ENCODE measurements at places on chromosomes 16 and 17.

GRCh38 chr17:841313-841712, 59.2 kb downstream of the MRM3 start:
- no peak for DNase-seq
- peaks cover 28% of the 10 kb centered on the region for H3K36me3 ChIP-seq
- H3K27me3 ChIP-seq = peaks cover 5% of the 10 kb centered on the region
- no peak overlapping the region for H3K4me3 ChIP-seq
- H3K27ac ChIP-seq = no peak overlapping the region

- no peak overlapping the region for H3K4me3 ChIP-seq
- peaks cover 6% of the 10 kb centered on the region for H3K27me3 ChIP-seq
- H3K4me1 ChIP-seq = peaks cover 5% of the 10 kb centered on the region
- DNase-seq = no peak
Measured at GRCh38 chr16:1154887-1155331, 2.0 kb downstream of the CACNA1H start.

DNA sequence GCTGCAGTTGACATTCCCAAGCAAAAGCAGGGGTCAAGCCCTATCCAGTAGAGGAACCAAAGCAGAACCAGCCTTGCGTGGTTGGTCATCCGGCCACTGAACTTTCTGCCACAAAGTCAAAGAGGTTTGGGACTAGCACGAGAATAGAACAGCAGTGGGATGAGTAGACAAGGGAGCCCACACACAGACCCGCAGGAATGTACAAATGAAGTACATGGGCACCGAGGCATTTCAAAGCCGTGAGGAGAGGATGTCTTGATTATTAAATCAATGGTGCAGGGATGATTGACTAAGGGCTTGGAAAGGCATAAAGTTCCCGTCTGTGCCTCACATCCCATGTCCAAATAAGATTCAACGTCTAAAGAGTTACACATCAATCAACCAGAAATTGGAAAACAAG, 81.8 kb upstream of the TBC1D3K start:
- no peak overlapping the region for H3K4me3 ChIP-seq
- no peaks in the 10 kb centered on the region for H3K36me3 ChIP-seq
- H3K27me3 ChIP-seq = peaks cover 32% of the 10 kb centered on the region

DNA sequence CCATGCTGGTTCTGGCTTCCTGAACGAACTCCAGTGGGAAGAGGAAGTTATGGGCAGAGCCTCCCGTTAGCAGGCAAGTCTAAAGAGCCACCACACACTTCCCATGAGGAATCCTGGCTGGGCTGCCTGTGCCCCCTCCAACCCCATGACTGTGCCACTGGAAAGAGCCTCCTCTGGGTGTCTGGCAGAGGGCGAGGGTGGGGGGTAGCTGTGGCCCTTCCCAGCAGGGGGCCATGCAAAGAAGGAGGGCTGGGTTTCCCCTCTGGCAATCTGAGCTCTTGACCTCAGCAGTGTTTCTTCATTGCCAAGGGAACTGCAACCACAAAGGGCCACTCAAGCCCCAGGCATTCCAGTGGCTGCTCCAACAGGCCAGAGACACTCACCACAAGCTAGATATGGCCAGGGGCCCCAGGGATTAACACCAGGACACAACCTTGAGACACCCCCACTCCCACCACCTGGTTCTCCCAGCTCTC, 1.7 kb upstream of the RRAD start:
- H3K4me1 ChIP-seq = peaks cover 53% of the 10 kb centered on the region
- DNase-seq = peak; percentile 89
- peak overlapping the region; percentile 99 for H3K27ac ChIP-seq
- H3K27me3 ChIP-seq = peaks cover 1% of the 10 kb centered on the region
- H3K36me3 ChIP-seq = peaks cover 5% of the 10 kb centered on the region

DNA sequence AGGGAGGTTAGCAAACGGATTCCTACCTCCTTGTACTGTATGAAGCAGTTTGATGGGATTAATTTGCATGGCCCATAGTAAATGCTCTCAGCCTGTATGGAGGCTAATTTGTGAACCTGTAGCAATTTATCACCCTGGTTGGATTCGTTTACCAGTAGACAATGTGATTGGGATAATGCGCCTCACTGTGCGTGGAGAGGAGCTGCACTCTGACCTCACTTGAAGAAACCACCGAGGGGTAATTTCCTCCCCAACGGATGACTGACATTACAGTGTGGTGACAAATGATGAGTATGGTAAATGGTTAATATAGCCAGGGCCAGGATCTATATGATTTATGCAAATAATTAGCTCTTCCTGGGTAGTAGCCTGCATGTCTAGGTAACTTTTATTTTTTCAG, 479.1 kb upstream of the RBFOX1 start:
- no peaks in the 10 kb centered on the region for H3K4me1 ChIP-seq
- no peaks in the 10 kb centered on the region for H3K36me3 ChIP-seq
- no peak for DNase-seq
- H3K27ac ChIP-seq = no peak overlapping the region
- no peaks in the 10 kb centered on the region for H3K27me3 ChIP-seq

DNA sequence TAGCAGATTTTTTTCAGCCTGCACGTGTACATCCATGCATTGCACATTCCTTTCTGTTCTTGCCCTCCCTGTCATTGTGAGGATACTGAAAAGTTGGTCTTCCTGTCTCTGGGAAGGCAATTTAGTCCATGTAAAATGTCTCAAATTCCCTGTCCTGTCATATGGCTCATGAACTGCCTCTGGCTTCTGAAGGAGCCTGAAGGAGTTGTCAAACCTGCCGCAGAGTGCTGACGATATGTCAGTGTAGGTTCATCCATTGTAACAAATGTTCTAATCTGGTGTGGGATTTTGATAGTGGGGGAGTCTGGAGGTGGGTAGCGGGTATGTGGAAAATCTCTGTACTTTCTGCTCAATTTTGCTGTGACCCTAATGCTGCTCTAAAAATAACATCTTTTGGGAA, 59.6 kb downstream of the YPEL2 start:
- no peak for DNase-seq
- H3K27me3 ChIP-seq = no peaks in the 10 kb centered on the region
- H3K36me3 ChIP-seq = peaks cover 8% of the 10 kb centered on the region
- peaks cover 5% of the 10 kb centered on the region for H3K4me1 ChIP-seq

DNA sequence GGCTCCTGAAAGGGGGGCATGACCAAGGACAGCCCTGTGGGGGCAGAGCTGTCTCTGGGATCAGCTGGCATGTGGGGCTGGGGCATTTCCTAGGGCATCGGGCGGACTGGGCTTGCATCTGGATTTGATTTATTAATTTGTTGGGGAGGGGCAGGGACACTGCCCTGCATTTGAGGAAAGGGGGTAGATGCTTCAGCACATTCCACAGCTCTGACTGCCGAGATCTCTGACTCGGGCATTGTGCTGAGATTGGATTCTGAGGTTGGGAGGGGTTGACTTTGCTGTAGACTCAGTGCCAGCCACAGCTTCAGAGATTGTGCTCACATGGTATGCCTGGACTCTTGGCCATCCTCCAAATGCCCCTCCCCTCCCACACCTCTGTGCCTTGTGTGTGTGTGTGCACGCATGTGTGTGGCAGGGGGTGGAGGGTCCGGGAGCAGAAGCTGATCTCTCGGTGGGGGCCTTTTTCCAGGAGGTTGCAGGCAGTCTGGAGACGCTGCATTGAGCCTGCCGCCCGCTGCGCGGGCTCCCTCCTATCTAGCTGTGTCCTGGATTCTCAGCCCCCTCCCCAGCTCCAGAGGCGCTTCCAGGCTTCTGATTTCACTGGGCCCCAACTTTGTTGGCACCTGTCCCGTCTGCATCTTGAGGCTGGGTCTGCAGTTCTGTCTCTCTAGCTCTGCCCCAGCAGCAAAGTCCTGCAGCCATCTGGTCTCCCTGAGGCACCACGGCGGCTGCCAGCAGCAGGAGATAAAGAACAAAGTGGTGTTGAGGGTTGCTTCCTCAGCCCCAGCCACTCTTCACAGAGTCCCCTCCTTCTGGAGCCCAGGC, 14.9 kb downstream of the IGFBP4 start:
- H3K4me1 ChIP-seq = peaks cover 85% of the 10 kb centered on the region
- peaks cover 3% of the 10 kb centered on the region for H3K27me3 ChIP-seq
- peak overlapping the region; percentile 87 for H3K27ac ChIP-seq
- H3K36me3 ChIP-seq = peaks cover 40% of the 10 kb centered on the region

DNA sequence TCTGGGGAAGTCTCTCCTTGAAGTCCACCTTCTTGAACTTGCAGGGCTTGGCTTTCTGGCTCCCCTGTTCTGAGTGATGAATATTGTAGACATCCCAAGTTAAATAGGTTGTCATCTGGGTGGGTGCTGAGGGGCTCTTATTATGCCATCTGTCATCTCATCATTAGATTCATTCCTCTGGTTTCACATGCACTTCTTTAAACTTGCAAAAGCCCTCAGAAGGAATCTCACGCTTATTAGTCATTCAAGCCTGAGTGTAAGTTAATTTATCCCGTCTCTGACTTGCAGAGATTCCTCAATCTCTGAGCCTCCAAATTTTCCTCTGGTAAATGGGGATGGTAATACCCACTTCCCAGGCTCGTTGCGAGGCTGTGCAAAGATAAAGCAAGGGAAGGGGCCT, 5.7 kb downstream of the MGAT5B start:
- peak overlapping the region; percentile 69 for H3K4me3 ChIP-seq
- DNase-seq = peak; percentile 23
- peaks cover 33% of the 10 kb centered on the region for H3K4me1 ChIP-seq
- H3K27me3 ChIP-seq = peaks cover 13% of the 10 kb centered on the region
- H3K36me3 ChIP-seq = peaks cover 8% of the 10 kb centered on the region

DNA sequence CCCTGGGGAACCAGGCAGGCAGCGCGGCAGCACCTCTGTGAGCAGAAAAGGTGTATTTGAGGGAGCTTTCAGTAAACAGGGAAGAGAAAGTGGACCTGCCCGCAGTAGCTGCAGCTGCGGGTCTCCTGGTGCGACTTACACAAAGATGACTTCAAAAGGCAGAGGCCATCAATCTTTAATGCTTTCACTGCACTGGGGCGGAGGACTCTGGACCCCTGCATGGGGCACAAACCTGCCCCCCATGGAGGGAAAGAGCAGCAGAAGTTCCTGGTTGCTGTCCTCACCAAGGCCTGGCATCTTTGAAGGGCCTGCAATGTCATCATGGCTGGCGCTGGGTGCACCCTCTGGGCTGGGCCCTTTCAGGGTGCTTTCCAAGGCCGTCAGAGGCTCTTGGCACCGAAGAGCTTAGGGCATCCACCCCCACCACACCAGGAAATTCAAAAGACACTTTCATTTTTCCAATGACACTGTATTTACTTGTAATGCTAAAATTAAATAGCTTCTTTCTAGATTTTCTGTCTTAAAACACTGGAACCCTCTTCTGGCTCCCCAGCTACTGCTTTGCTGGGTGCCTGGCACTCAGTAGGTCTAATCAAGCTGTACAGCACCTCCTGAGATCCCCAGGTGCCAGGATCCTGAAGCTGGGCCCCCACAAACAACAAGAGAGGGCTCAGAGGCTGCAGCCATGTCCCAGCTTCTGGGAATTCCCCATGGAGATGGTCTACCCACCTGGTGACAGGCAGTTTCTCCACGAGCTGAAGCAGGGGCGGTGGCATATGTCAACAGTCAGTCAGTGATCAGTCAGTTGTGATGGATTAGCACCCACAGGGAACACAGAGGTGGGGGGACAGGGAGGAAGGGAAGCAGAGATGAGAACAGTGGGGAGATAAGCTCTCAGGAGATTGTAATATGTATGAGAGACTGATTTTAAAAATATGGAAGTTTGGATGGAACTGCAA, 2.1 kb upstream of the CACNG1 start:
- no peak overlapping the region for H3K27ac ChIP-seq
- H3K36me3 ChIP-seq = no peaks in the 10 kb centered on the region

GRCh38 chr17:67496286-67496685, 119.2 kb downstream of the PITPNC1 start:
- no peak for DNase-seq
- H3K27me3 ChIP-seq = peaks cover 2% of the 10 kb centered on the region
- H3K4me3 ChIP-seq = no peak overlapping the region
- no peaks in the 10 kb centered on the region for H3K36me3 ChIP-seq

- H3K4me3 ChIP-seq = no peak within 1 kb of the TSS
- peaks cover 3% of the 10 kb centered on the region for H3K27me3 ChIP-seq
- peak; percentile 95 for DNase-seq
- H3K36me3 ChIP-seq = no peaks in the 10 kb centered on the region
- peaks cover 5% of the 10 kb centered on the region for H3K4me1 ChIP-seq
Measured at GRCh38 chr16:81077076-81077940, at the start of gene C16orf46. TSS of gene C16orf46 (minus strand) at chr16:81077238. CDS start at chr16:81063955, 13,283 bp downstream.

DNA sequence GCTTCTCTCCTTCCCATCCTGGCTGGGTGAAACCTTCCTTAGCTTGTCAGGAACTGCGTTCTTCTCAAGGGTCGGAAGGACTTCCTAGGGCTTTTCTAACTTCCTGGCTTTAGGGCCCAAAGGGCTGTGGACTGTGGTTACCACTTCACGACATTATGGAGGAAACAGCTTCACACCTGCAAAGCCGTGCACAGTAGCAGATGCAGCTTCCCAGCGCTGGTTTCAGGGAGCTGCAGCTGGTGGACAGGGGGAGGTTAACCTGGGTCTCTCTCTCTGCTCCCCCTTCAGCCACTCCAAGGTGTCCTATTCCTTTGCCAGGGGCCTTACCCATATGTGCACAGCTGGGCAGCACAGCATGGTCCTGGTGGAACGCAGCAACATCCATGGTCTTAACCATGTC, 155.8 kb upstream of the CDC42EP4 start:
- no peaks in the 10 kb centered on the region for H3K27me3 ChIP-seq
- no peaks in the 10 kb centered on the region for H3K4me1 ChIP-seq
- no peak for DNase-seq
- no peak overlapping the region for H3K27ac ChIP-seq
- no peak overlapping the region for H3K4me3 ChIP-seq

DNA sequence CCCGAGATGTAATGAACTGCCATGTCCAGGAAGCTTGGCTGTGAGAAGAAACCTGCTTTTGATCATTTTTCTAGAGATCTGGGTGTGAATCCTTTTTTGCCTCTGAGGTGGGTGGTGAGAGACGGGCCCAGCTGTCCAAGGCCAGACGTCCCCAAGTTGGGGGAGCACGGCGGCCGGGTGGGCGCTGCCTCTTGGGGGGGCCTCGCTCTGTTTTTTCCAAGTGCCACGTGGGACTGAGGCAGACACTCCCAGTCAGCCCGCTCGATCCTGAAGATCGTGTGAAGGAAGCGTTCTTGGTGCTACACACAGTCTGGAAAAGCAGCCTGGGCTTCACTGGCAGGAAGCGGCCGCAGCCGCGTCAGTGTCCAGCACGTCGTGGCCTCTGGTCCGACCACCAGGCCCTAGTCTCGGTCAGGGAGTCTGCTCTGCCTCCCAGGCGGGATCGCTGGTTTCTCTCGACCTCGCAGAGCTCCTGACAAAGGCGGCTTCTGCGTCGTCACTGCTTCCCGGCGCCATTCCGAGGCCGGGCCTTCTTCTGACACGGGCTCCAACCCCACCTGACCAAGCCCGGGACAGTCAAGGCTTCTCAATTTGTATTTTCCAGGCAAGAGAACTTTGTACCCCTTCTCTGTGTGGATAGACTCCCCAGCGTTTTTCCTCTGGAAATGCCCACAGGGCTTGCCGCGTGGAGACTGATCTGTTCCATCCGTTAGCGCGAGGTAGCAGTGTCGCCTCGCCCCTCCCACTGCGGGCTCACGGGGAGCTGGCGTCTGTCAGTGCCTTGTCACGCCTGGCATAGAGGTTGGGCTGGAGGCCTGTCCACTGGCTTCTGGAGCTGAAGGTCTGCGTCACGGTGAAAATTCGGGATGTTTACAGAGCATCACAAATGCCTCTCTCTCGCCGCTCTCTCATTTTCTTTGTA, 12.4 kb downstream of the PRSS27 start:
- H3K27me3 ChIP-seq = peaks cover 2% of the 10 kb centered on the region
- H3K4me3 ChIP-seq = no peak overlapping the region
- no peak overlapping the region for H3K27ac ChIP-seq
- H3K36me3 ChIP-seq = no peaks in the 10 kb centered on the region
- DNase-seq = no peak

Data from HFFc6 (cell line).